ENCODE measurements at places on chromosomes 6 and 20. TPM values are rescaled to one million over a fixed set of nuclear protein-coding genes. Genes with fewer than 3 reads are reported as not detected.

DNA sequence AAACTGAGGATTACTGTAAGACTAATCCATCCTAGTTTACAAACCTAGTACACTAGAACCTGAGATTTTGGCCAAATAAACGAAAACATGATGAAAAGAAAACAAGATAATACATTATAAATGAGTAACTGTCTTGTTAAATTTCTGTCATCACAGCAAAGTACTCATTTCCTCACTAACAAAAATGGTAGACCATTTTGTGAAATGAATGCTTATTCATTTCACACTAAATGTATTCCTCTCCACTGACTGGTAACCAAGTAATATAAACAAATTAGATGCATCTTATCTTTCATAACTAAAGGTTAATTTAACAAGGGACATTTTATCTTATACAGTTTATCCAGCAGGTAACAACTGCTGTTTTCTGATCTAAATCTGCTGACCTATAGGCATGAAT lies 143.7 kb downstream of the REV3L start:
- no peak overlapping the region for H3K27ac ChIP-seq

DNA sequence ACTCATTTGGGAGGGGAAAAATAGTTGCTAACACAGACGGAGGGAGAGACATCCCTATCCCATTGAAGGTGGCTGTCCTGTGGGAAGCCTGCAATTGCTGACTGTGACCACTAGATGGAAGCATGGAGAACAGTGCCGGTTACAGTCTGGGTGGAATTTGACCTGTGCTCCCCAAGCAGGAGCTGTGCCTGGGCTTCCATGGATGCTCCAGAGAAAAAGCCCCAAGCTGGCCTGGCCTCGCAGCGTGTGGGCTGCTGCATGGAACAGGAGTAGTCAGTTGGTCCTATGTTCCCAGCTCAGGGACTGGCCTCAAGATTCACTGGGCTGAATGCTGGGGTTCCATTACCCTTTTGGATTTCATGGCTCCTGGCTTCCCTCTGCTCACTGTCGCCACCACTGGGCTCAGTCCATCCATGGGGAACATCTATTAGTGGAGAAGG lies 116.3 kb upstream of the CHD6 start:
- no peak overlapping the region for H3K4me3 ChIP-seq
- H3K4me1 ChIP-seq = no peaks in the 10 kb centered on the region
- peak; percentile 23 for DNase-seq

DNA sequence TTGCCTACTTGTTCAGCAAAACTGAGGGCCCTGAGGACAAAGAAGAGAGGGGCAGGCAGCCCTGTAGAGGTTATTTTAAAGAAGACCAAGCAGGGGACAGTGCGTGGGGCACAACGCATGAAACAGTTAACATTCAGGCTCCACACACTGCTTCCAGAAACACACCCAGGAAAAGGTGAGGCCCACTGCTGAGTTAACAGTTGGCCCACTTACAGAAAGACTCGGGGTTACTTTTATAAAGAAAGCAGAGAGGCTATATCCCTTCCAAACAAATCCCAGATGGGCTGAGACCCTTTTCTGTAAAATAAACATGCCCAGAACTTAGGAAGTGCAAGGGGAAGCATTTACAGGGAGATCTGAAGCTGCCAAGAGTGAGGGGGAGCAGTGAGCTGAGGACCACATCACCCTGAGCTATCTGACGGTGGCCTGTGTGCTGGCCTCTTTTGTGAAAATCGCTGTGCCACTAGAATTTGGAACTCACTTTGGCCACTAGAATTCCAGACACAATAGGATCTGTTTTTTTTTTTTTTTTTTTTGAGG lies 49.8 kb upstream of the SSTR4 start:
- no peaks in the 10 kb centered on the region for H3K4me1 ChIP-seq
- no peak for DNase-seq
- no peaks in the 10 kb centered on the region for H3K36me3 ChIP-seq
- H3K4me3 ChIP-seq = no peak overlapping the region

- no peak for DNase-seq
- no peak overlapping the region for H3K27ac ChIP-seq
- no peaks in the 10 kb centered on the region for H3K36me3 ChIP-seq
- H3K4me3 ChIP-seq = no peak overlapping the region
Observed at GRCh38 chr6:6784514-6785162, 196.1 kb downstream of the LY86 start.

GRCh38 chr6:17703256-17703694 lies 3.5 kb downstream of the NUP153 start:
- no peaks in the 10 kb centered on the region for H3K4me1 ChIP-seq
- no peak for DNase-seq
- H3K27me3 ChIP-seq = no peaks in the 10 kb centered on the region
- no peak overlapping the region for H3K27ac ChIP-seq
- no peaks in the 10 kb centered on the region for H3K36me3 ChIP-seq

The HLA-DMB gene
- 7.3 TPM for total RNA-seq

The SLCO4A1 gene
- 12.3 TPM for total RNA-seq

The LCA5 gene
- total RNA-seq = 4.9 TPM

DNA sequence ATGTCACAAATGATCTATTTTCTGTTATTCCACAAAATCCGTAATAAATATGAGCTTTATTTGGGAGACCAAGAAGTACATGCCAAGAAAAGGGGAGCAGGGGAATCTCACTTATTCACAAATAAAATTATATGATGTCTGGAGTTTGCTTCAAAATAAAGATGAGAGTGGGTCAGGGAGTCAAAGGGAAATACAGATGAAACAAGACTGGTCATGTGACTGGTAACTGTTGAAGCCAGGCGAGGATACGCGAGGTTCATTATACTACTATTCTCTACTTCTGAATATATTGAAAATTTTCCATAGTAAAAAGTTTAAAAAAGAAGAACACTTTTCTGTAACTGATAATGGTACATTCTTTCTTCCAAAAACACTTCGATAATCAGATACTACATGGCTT lies 14.6 kb downstream of the EPB41L2 start:
- no peak for DNase-seq
- no peak overlapping the region for H3K4me3 ChIP-seq
- H3K27me3 ChIP-seq = no peaks in the 10 kb centered on the region
- H3K4me1 ChIP-seq = no peaks in the 10 kb centered on the region
- no peaks in the 10 kb centered on the region for H3K36me3 ChIP-seq

DNA sequence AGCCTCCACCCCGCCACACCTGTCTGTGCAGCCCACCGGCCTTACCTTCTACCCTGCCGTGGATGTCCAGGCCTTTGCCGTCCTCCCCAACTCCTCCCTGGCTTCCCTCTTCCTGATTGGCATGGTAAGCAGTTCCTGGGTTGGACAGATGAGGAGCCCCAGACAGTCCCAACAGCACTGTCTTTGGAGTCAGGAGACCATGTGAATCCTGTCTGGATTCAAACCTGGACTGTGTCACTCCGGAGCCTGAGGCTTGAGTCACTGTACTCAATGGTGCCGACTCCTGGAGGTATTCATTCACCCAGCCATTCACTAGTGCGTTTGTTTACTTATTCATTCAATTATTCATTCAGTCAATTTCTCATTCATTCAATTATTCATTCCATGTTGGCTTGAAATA lies 20.0 kb upstream of the LBP start:
- H3K4me3 ChIP-seq = no peak overlapping the region
- H3K27ac ChIP-seq = no peak overlapping the region
- no peaks in the 10 kb centered on the region for H3K36me3 ChIP-seq
- no peaks in the 10 kb centered on the region for H3K27me3 ChIP-seq
- no peak for DNase-seq
- H3K4me1 ChIP-seq = no peaks in the 10 kb centered on the region

- H3K4me3 ChIP-seq = no peak overlapping the region
- H3K4me1 ChIP-seq = no peaks in the 10 kb centered on the region
- no peaks in the 10 kb centered on the region for H3K27me3 ChIP-seq
Observed at GRCh38 chr6:45791211-45792168, 224.2 kb downstream of the CLIC5 start.

DNA sequence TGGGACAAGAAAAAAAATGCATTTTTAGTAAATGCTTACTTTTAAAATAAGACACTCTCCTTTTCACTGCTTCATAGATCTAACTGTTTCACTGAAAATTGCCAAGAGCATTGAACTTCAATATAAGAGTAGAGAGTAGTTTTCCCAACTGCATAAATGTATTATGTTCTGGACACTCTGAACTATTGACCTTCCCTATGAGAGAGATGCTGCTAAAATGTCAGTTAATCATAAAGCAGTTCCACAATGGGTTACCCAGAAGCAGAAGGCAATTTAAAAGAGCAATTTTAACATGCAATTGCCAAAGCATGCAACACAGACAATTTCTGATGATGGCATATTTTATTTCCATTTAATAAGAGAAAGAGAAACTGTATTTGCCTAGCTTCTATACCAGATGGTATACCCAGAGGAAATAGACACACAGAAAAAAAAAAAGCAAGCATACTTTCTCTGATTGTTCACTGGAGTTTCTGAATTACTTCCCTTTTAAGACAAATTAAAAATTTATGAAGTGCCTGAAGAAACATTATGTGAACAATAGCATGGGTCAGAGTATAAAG lies 279.1 kb upstream of the THEMIS start:
- no peaks in the 10 kb centered on the region for H3K4me1 ChIP-seq
- DNase-seq = no peak
- H3K27me3 ChIP-seq = no peaks in the 10 kb centered on the region
- H3K36me3 ChIP-seq = no peaks in the 10 kb centered on the region

DNA sequence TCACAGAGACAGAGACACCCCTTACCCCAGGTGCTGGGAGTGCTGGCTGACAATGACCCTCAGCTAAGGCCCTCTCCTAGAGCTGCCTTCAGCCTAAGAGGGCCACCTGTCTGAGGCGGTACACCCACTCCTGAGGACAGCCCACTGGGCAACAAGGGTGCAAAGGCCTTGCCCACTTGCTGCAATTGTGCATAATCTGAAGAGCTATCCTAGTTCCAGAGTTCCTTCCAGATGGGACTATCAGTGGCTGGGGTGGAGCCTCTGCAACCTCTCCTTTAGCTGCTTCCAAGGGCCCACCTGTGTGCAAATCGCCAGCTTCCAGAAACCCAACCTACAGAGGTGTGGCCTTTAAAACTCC lies 87.5 kb downstream of the PREX1 start:
- no peaks in the 10 kb centered on the region for H3K27me3 ChIP-seq
- no peak overlapping the region for H3K4me3 ChIP-seq
- H3K4me1 ChIP-seq = no peaks in the 10 kb centered on the region
- no peak overlapping the region for H3K27ac ChIP-seq

- H3K27me3 ChIP-seq = no peaks in the 10 kb centered on the region
- no peak for DNase-seq
- no peaks in the 10 kb centered on the region for H3K36me3 ChIP-seq
- peak overlapping the region; percentile 89 for H3K4me3 ChIP-seq
Observed at GRCh38 chr6:106628658-106629102, 618 bp downstream of the RTN4IP1 start.

DNA sequence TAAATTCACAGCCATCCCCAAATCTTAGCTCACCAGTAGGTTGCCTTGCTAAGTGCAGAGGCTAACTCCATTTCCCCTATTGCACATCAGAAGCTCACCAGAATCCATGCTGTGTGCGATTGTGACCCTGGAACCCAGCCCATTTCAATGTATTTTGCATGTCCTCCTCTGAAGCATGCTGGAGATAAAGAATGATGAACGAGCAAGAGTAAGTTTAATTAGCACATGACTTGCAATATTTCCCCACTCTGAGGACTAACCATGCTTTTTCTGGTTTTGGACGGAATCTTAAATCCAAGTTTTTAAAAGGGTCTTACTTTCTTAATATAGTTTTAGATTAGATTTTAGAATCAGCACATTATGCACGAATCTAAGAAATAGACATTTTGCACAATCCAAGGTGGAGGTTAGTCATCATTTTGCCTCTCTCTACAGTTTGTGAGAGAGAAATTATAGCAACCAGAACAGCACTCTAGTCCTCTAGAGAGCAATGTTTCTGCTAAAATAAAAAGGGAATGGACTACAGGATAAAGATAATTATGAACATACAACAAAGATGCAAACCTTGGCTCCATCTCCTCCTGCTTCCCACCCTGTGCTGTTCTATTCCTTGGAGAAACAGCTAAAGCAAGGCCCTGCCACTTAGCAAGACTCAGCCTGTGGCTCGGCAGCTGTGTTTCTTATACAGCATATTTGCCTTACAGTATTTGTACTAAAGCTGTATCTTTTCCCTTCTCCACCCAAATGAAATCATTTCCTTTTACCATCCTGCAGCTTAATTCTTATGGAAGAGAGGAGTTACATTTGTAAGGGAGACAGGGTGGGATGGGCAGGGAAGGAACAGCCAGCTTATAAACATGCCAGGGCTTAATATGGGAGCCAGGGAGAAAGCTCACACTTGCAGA lies 24.9 kb upstream of the LAMA4 start:
- H3K27me3 ChIP-seq = no peaks in the 10 kb centered on the region
- H3K36me3 ChIP-seq = no peaks in the 10 kb centered on the region
- H3K4me1 ChIP-seq = no peaks in the 10 kb centered on the region

The ULBP1 gene
- not detected for total RNA-seq

The DPPA5 gene
- total RNA-seq = 4.1 TPM

The SOX18 gene
- total RNA-seq = 12.8 TPM

DNA sequence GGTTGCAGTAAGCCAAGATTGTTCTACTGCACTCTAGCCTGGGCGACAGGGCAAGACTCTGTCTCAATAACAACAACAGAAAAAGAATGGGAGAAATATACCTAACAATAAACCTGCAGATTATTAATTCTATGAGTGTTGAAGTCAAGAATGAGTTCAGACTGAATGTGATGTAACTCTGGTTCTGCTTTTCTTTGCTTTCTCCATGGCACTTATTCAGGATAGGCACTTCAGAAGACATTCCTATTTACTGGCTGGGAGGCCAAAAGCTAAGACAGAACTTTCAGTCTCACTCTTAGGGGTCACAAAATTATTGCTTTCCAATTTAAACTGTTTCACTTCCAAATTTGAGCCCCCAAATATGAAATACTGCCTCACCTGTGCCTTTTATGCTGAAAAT lies 15.7 kb upstream of the PRIM2 start:
- no peak for DNase-seq
- no peaks in the 10 kb centered on the region for H3K27me3 ChIP-seq
- H3K27ac ChIP-seq = no peak overlapping the region
- H3K4me1 ChIP-seq = no peaks in the 10 kb centered on the region

The GRM4 gene
- total RNA-seq = 4.4 TPM

GRCh38 chr20:22471156-22471836 lies 113.1 kb downstream of the FOXA2 start:
- no peaks in the 10 kb centered on the region for H3K27me3 ChIP-seq
- no peaks in the 10 kb centered on the region for H3K36me3 ChIP-seq
- H3K4me3 ChIP-seq = no peak overlapping the region

GRCh38 chr6:1662534-1662933 lies 52.8 kb downstream of the FOXC1 start:
- DNase-seq = no peak
- no peaks in the 10 kb centered on the region for H3K36me3 ChIP-seq
- no peaks in the 10 kb centered on the region for H3K4me1 ChIP-seq
- H3K27me3 ChIP-seq = no peaks in the 10 kb centered on the region
- H3K27ac ChIP-seq = no peak overlapping the region

DNA sequence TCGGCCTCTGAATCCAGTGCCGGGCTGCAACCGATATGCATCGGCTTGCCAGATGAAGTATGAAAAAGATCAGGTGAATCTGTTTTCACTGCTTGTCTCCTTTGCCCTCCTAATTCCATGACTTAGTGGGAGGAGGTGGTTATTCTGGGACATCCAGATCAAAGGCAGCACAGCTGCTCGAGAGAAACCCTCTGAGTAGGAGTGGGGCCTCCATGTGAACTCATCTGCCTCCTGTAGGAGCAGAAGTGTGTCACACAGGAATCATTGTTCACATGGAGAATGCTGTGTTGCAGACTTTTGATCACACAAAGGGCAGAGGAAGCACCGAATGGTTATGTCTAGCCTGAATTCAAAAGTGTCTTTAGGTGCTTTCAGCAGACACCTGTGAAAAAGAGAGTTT lies 73.1 kb upstream of the SLC22A1 start:
- H3K27ac ChIP-seq = no peak overlapping the region
- peaks cover 24% of the 10 kb centered on the region for H3K36me3 ChIP-seq
- H3K4me1 ChIP-seq = peaks cover under 1% of the 10 kb centered on the region
- no peak overlapping the region for H3K4me3 ChIP-seq
- no peaks in the 10 kb centered on the region for H3K27me3 ChIP-seq
